ENCODE measurements at places on chromosomes 12 and 14.

DNA sequence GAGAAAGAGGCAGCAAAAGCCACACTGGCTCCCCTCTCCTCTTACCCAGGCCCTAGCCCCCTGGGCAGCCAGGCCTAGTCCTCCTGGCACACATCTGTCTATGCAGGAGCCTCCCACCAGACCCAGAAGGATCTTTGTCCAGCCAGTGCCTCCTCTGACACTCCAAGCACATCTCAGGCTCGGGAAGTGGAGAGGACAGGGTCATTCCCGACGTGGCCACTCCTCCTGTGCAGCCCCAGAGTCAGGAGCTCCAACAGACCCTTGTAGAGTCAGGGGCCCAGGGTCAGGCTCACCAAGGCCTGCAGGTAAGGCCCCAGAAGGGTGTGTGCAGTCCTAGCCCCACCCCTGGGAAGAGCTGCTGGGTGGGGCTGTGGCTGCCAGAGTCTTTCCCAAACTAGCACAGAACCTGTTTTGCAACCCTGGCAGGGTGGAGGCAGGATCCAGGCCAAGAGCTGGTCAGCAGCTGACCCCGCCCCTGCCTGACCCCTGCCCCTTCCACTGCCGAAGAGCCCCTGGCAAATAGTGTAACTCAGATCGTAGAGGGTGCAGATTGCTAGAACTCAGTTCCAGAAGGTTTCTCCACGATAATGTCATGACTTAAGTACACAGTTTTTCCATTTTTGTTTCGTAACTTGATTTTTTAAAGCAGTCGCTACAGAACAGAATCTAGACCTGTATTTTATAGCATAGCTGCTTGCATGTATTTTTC is 26.6 kb upstream of the PNMA1 start:
- H3K4me1 ChIP-seq: peaks cover 73% of the 10 kb centered on the region
- no peaks in the 10 kb centered on the region for H3K27me3 ChIP-seq
- peak overlapping the region; percentile 38 for H3K4me3 ChIP-seq
- peak; percentile 88 for DNase-seq
- H3K27ac ChIP-seq: peak overlapping the region; percentile 95

- H3K27ac ChIP-seq: peak overlapping the region; percentile 69
- no peaks in the 10 kb centered on the region for H3K4me1 ChIP-seq
- peak overlapping the region; percentile 78 for H3K4me3 ChIP-seq
- H3K27me3 ChIP-seq: no peaks in the 10 kb centered on the region
Observed at GRCh38 chr14:52706286-52706685, 714 bp upstream of the PSMC6 start.

DNA sequence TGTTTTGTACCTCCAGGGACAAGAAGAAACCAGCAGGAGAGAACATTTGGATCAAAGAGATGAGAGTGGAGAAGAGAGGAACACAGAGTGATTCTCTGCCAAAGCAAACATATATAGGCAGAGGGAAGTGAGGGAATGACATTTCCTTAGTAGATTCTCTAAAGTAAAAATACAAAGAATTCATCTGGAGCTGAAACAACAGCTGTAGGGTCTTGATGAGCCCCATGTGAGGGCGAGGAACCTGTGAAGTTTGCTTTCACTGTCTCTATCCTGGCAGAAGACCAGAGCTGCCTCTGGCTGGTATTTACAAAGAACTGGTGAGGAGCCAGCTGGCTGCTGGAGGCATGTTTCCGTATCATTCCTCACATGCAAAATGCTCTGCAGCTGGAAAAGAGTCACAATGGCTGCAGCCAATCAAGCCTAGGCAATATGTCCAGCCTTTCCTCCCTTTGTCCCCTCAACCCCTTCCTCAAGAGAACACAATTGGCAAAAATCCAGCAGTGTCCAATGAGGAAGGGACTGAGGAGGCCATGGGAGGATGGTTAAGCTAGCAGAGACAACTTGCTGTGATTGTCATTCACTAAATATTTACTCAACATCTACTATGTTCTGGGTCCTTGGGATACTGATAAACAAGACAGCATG is 122.5 kb downstream of the PHLDA1 start:
- H3K27ac ChIP-seq: no peak overlapping the region
- DNase-seq: peak; percentile 50
- H3K4me3 ChIP-seq: no peak overlapping the region
- no peaks in the 10 kb centered on the region for H3K4me1 ChIP-seq
- no peaks in the 10 kb centered on the region for H3K36me3 ChIP-seq
- no peaks in the 10 kb centered on the region for H3K27me3 ChIP-seq

- no peaks in the 10 kb centered on the region for H3K36me3 ChIP-seq
- DNase-seq: no peak
- no peak overlapping the region for H3K4me3 ChIP-seq
Observed at GRCh38 chr12:44626883-44627282, 249.2 kb downstream of the NELL2 start.

Data from Peyer's patch (tissue), 4 donors.